CD4-positive, alpha-beta T cell treated with Interleukin-1 beta for 1 hour (primary cell): ENCODE measurements at places on chromosomes 12 and 14.

DNA sequence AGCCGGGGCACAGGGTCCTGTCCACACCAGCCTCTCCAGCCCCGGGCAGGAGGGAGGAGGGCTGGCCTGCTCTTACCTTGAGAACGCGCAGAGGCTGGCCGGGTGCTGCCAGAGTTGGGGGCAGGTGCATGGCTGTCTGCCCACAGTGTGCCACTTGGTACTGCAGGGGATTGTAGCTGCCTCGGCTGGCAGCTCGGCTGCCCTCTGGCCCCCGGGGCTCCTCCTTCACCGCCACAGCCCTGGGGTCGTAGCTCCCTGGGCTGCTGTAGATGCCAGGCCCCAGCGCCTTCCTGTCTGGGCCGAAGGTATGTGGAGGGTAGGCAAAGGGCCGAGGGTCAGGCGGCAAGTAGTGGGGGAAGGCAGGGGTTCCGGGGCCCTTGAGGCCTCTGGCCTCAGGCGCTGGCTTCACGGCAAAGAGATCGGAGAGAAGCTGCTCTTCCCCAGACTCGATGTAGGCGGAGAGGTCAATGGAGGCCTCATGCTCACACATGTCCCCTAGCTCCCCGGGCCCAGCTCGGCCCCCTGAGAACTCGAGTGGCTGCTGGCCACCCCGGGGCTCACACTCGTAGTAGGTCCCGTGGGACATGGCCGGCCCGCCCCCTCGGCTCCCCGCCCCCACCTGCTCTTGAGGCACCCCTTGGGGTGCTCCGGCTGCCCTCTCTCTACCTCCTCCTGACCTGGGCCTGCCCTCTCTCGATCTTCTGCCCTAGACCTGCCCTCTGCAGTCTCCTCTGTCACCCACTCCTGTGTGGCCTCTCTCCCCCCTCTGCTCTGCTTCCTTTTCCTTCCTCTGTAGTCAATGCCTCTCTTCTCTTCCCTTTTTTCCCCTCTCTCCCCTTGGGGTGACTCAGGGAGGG lies at the start of gene CEBPE:
CEBPE (minus strand) TSS at position 750 of the 857 bp plus-strand sequence; CDS start at position 586, 164 bp downstream.
- DNase-seq = peak; percentile 23

DNA sequence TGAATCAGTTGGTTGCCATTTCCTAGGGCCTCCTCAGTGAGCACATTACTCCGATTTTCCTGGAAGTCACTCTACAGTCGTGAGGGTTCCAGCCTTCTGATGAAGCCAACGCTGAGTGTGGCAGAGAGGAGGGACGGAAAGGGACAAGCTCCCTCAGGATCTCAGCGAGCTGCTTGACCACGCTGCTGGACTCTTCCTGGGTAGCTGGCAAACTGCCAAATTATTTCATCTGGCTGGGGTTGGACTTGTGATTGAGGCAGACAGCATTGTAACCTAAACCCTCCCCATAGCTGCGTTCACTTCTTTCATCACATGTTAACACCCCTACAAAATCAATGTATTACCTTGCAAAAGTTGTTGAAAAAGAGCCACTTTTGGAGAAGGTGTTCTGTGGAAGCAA lies 69.6 kb upstream of the CHST11 start:
- no peak for DNase-seq

DNA sequence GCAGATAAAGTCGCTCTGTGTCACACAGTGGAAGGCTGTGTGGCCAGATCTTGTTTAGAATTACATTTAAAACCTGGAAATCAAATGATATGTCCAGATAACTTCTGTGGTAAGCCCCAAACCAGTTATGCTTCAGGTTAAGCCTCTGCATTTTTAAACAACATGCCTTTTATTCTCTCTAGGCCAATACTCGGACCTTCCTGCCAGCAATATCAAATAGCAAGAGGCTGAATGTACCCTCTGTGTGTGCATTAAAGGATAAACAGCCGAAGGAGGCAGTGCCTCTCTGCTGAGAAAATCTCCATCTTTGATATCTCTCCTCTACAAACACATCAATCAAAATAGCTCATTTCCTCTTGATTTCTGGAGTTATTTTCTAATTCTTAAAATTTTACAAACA lies 67.1 kb upstream of the TMEM260 start:
- no peak for DNase-seq

GRCh38 chr12:12721814-12722434 lies 4.8 kb downstream of the CDKN1B start:
- DNase-seq = no peak

- DNase-seq = no peak
Observed at GRCh38 chr14:28220391-28220790, 546.2 kb upstream of the FOXG1 start.

DNA sequence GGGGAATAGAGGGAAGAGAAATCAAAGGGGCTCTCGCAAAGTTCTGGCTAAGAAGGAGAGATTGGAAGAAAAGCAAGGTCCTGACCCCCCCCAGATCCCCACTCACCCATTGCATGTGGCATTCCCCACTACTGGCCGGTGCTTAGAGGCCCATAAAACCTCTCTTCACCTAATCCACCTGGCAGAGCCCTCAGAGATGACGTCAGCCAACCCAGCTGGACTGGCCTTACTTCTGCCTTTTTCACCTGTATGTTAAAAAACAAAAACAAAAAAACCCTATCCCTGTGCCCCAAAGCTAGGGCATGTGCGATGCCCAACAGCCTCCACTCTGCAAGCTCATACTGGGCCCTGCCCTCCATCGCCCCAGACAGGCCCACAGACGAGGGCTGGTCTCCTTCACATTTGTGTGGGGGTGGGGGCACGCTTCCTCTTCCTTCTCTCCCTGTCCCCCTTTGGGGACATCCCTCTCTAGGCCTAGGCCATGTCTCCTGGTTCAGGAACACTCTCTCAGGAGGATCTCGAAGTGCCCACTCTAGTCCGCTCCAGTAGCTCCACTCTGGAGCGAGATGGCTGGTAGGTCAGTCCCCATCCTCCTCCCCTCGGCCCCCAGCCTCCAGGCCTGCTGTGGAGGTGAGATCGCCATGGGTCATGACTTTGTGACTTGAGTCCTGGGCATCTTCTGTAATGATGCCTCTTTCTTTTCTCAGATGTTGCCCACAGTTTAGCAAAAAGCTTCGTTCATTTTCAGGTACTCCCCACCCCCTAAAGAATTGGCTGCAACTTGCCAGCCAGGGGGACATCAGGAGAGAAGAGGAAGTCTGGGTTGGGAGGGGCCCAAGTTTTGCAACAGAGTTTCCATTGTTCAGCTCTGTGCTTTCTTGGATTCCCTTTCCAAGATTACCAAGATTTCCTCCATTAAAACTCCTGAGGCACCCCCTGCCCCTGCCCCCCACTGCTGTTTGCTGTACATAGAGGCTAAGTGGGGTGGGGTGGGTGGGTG lies 37.0 kb downstream of the FIGNL2 start:
- no peak for DNase-seq

GRCh38 chr12:58254463-58255100 lies 313.2 kb downstream of the ATP23 start:
- no peak for DNase-seq

GRCh38 chr14:92135269-92135668 lies 13.5 kb downstream of the CPSF2 start:
- no peak for DNase-seq

DNA sequence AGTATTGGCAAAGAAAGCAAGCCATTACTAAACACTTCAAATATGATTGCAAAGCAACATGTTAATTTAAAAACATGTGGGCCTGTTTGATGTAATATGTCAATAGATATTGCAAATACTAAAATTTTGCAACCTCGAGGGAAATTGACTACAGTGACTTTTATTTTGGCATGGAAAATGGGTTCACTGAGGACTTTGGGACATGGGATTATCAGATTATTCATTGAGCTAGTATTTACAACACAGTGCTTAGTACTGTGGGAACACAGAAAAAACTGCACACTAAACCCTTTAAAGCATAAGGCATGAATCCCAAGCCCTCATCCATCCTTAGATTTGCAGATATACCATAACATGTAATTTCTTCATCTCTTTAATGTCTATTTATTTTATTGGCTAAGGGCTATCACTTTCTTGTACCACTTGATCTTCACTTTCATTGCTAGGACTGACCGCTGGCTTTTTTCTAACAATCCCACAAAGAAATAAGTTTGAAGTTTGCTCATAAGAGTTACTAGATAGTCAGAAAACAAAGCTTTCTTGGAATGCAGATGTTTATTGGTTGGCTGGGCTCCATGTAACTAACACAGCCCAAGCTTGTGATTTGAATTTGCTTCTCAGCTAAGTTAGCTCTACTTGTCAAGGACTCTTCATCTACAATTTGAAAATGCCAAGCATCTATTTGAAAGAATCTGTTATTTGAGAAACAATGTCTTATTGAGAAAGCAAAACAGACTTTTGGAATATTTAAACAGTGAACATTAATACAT lies 48.7 kb downstream of the PPFIBP1 start:
- no peak for DNase-seq

DNA sequence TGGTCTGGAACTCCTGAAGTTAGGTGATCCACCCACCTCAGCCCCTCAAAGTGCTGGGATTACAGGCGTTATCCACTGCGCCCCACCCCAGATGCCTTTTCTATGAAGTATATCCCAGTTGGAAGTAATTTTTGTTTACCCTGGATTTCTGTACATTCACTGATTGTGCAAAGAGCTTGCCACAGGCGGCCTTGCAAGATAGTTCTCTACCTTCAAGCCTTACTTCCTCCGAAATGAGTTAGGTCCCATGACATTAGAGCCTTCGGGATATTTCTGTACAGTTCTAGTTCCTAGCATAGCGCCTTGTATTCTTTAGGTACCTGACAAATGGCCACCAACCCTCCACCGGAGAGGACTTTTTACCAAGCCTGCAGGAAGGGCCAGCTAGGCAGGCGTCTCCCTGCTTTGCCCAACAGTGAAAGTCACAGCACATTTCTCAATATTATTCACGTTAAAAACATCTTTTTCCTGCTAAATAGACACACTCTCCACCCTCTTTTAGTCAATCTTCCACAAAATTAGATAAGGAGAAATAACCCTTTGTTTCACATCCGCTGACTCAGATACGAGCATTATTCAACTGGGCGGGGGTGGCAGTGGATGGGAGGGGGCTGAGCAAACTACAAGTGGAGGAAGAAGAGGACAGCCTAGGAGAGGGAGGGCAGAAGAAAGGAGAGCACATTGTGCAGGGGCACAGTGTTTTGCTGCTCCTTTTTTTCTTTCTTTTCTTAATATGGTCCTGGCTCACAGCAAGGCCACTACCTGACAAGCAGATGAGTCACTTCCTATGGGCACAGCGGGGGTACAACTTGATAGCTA lies 40.0 kb upstream of the CAPRIN2 start:
- no peak for DNase-seq

- peak; percentile 71 for DNase-seq
Observed at GRCh38 chr12:101773650-101774162, 34.4 kb upstream of the SYCP3 start.

- no peak for DNase-seq
Observed at GRCh38 chr14:22980672-22981089, 1.7 kb downstream of the AJUBA start.

DNA sequence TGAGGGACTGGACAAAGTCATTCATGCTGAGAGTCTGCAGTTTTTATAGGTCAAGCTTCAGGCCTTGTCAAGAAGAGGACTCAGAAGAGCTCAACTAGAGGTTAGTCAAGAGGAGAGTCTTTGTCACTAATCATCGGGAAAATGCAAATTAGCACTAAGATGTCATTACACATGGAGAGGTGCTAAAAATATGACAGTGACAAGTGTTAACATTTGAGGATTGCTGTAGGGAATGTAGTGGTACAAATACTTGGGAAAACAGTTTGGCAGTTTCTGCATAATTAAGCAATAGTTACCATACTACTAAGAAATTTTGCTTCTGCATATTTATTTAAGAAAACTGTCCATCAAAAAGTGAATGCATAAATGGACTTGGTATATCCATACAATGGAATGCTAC lies 60.9 kb upstream of the CSRP2 start:
- DNase-seq = no peak

DNA sequence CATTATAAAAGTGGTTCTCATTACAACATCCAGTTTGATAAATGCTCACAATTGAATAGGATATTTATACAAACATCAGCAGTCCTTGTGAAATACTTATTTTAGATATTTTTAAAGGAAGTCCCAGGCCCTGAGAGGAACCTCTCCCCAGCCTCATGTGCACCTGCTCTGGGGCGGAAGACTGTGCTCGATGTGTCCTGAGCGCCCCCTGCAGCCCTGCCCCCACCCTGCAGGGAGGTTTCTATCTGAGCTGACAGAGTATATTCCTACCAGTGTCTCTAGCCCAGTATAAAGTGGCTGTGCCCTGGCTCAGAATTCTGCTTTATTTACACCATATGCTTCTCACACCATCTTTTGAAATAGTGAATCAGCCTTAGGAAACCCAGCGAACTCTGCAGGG lies 1349.1 kb downstream of the TMEM121 start:
- DNase-seq = peak; percentile 44

DNA sequence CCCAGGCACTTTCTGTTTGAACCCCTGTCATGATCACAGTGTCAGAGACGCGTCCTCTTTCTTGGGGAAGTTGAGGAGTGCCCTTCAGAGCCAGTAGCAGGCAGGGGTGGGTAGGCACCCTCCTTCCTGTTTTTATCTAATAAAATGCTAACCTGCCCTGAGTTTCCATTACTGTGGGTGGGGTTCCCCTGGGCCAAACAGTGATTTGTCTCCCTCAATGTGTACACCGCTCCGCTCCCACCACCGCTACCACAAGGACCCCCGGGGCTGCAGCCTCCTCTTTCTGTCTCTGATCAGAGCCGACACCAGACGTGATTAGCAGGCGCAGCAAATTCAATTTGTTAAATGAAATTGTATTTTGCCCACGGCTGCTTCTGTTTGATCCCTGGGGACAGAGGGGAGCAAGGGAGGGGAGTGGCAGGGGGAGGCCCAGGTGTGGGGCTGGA lies 5.1 kb downstream of the SHMT2 start:
- DNase-seq = peak; percentile 55

DNA sequence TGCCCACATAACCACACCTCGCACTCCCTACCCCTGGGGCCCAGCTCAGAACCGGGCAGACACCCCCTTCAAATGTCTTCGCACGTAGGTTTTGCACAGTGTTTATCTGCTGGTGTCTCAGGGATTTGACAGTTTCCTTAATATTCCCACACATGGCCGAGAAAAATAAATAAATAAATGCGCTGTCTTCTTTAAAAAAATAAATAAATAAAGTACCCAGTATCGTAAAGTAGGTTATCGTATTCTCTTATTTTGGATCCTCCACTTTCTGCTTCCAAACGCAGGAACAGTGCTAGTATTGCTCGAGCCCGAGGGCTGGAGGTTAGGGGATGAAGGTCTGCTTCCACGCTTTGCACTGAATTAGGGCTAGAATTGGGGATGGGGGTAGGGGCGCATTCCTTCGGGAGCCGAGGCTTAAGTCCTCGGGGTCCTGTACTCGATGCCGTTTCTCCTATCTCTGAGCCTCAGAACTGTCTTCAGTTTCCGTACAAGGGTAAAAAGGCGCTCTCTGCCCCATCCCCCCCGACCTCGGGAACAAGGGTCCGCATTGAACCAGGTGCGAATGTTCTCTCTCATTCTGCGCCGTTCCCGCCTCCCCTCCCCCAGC lies 710 bp upstream of the FOS start:
- DNase-seq = no peak
